Vagina (tissue), 2 donors: ENCODE measurements at places on chromosomes 16 and 17.

DNA sequence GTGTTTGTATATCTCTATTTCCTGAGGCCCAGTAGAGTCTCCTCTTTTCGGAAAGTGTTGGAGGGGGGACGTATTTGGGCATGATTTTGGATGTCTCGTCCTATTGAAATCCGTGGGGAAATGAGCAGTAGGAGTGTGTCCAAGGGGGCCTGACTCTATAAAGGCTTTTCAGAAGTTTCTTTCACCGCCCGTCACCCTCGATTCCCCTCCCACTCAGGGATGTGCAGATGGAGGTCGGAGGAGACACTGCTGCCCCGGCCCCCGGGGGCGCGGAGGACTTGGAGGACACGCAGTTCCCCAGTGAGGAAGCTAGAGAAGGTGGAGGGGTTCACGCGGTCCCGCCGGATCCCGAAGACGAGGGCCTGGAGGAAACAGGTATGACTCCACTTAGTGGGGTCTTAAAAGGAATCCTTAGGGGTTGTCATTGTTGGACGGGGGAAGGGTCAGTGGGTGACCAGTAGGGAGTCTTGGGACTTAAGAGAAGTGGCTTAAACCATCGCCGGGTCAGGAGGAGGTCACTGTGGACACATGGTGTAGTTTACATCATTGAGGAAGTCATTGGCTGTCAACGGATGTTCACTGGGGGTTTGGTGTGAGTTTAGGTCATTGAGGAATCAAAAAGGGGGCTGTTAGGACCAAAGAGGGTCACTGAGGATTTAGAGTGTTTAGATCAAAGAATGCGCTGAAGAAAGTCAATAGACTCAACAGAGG, 424 bp downstream of the MON1B start:
- DNase-seq: no peak

DNA sequence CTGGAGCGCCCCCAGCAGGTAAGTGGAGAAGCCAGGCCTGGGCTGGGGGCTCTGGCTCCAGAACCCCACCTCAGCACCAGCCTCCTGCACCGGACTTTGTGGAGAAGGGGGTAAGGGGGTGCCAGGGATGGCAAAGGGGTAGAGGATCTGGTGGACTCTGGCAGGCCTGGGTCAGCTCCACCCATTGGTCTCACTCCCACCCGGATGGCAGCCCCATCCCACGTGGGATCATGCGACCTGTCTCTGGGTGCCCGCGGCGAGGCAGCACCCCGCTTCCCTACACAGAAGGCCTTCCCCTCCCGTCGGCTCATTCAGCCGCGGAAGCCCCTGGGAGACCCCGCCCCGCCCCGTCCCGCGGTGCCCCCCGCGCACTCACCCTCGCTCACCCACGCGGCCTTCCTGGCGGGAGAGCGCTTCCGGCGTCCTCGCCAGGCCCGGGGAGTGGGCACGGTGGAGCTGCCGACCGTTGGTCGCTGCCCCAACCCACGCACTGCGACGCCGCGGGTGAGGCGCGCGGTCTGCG, 498 bp upstream of the PLEKHG4 start:
- no peak for DNase-seq

DNA sequence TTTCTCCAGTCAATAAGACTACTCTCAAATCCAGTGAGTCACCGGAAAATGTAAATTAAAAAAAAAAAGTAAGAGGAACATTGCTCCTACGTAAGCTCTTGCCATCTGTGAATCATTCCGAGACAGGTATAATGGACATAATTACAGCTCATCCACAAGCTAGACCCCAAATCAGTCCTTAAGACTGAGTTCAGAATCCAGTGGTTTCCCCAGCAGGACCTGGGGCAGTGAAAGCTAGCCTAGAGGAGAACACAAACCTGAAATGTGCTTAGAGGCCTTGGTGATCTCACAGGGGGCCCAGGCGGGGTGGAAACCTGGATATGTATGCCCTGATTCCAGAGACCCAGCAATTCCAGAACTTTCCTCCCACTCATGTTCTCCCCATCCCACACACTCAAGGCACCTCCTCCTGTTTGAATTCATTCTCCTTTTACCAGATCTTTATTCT, 132.0 kb downstream of the COPRS start:
- DNase-seq: no peak

- no peak for DNase-seq
These were observed 5.7 kb upstream of the LCAT start for GRCh38 chr16:67949645-67950044.

DNA sequence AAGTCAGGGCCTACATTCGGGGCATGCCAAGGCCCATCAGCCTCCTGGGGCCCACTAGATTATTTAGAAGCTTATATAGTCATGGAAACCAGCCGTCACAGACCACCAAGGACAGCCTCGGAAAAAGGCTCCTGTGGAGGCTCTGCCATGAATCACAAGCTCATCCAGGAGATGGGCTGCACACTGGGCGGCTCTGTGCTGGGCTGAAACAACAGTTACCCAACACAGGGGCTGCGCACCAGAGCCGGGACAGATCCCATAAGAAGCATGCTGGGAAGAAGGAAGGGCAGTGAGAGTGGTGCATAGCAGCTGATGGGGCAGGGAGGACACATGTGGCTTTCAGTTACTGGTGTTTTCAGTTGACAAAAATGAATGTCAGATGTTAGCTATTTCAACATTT, 67.7 kb upstream of the GSG1L start:
- DNase-seq: no peak

- DNase-seq: no peak
These were observed 49.8 kb downstream of the TANC2 start for GRCh38 chr17:63015824-63016223.
